ENCODE measurements at places on chromosomes 3 and 15. TPM values are rescaled to one million over a fixed set of nuclear protein-coding genes. Genes with fewer than 3 reads are reported as not detected.

The AP3B2 gene
- 0.11 TPM for total RNA-seq

The ATP10A gene
- total RNA-seq: 18.1 TPM

The STT3B gene
- 125 TPM for total RNA-seq

The COL6A5 gene
- not detected for total RNA-seq

The GADL1 gene
- total RNA-seq: not detected

The ISLR2 gene
- total RNA-seq: not detected

The CSPG5 gene
- not detected for total RNA-seq

The ZNF621 gene
- 12.7 TPM for total RNA-seq

The SMARCC1 gene
- total RNA-seq: 34.6 TPM

The CCDC71 gene
- total RNA-seq: 24.7 TPM

The ITIH3 gene
- total RNA-seq: 8.9 TPM

The CYP1A1 gene
- total RNA-seq: not detected

The KIF23 gene
- 171 TPM for total RNA-seq

The NCEH1 gene
- 16.4 TPM for total RNA-seq

The GOLGA8M gene
- total RNA-seq: 1.6 TPM

The AP2M1 gene
- 282 TPM for total RNA-seq

The MCTP2 gene
- 0.72 TPM for total RNA-seq

The MORC1 gene
- total RNA-seq: not detected

The IQCH gene
- total RNA-seq: 0.31 TPM

The RCN2 gene
- 135 TPM for total RNA-seq

The GNAT1 gene
- not detected for total RNA-seq

The MAGEL2 gene
- total RNA-seq: not detected

The GPR15 gene
- total RNA-seq: not detected

The C2CD4A gene
- total RNA-seq: not detected

The STRIT1 gene
- not detected for total RNA-seq

The CYP19A1 gene
- total RNA-seq: not detected

The NMD3 gene
- total RNA-seq: 90.3 TPM

The ZNF620 gene
- total RNA-seq: 0.69 TPM

The STXBP5L gene
- total RNA-seq: 0.03 TPM

The ZNF660 gene
- total RNA-seq: 2.6 TPM

The FMN1 gene
- total RNA-seq: 2.3 TPM

The GABRA5 gene
- total RNA-seq: not detected

The IGSF10 gene
- not detected for total RNA-seq

The TTC21A gene
- not detected for total RNA-seq

The CHRFAM7A gene
- total RNA-seq: not detected

The LRRN1 gene
- total RNA-seq: not detected

The SLC9A9 gene
- 0.05 TPM for total RNA-seq

The OTOL1 gene
- total RNA-seq: not detected

The RASL12 gene
- total RNA-seq: 181 TPM

The SPSB4 gene
- total RNA-seq: 0.05 TPM

The CCR3 gene
- total RNA-seq: 0.66 TPM

The FBXO40 gene
- total RNA-seq: not detected

The CDHR4 gene
- not detected for total RNA-seq

The LTK gene
- 0.31 TPM for total RNA-seq
